ENCODE measurements at places on chromosomes 1 and 21. TPM values are rescaled to one million over a fixed set of nuclear protein-coding genes. Genes with fewer than 3 reads are reported as not detected.

NPR1 gene
- total RNA-seq, result not detected

KCNN3 gene
- total RNA-seq, result not detected

SH3D21 gene
- 2.6 TPM for total RNA-seq

ADCY10 gene
- total RNA-seq, result 0.52 TPM

PTPRF gene
- 0.14 TPM for total RNA-seq

MYOM3 gene
- not detected for total RNA-seq

CD1C gene
- 0.49 TPM for total RNA-seq

SPOCD1 gene
- 0.27 TPM for total RNA-seq

KIAA0040 gene
- total RNA-seq, result 13.5 TPM

DNA sequence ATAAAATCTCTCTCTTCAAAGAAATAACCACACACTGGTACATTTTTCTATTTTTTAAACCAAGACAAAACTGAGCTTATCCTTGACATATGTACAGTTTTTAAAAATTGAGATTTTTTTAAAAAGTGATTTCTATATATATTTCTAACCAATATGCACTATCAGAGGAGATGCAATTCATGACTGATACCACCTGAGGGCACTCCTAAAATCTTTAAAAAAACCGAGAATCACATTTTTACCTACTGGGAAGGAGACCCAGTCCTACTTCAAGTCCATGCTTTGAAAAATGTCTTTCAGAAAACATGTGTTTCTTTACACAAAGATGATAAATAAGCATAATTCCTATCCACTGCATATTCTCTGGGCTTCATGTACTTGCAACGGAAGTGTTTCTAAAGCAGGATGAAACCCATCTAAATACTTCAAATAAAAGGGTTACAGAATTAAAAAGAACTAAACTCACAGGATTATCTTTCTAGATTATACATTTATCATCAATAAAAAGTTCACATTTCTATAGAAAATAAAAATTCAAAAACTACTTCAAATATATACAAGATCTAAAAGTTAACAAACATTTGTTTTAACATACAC is 98.6 kb downstream of the ENAH start:
- no peaks in the 10 kb centered on the region for H3K4me1 ChIP-seq
- peaks cover under 1% of the 10 kb centered on the region for H3K27me3 ChIP-seq
- no peak overlapping the region for H3K27ac ChIP-seq
- DNase-seq, result peak; percentile 30

GRCh38 chr1:197093226-197093885 is 26.3 kb upstream of the F13B start:
- no peaks in the 10 kb centered on the region for H3K4me1 ChIP-seq
- no peak for DNase-seq
- H3K36me3 ChIP-seq, result no peaks in the 10 kb centered on the region
- no peaks in the 10 kb centered on the region for H3K27me3 ChIP-seq
- H3K27ac ChIP-seq, result no peak overlapping the region

DNA sequence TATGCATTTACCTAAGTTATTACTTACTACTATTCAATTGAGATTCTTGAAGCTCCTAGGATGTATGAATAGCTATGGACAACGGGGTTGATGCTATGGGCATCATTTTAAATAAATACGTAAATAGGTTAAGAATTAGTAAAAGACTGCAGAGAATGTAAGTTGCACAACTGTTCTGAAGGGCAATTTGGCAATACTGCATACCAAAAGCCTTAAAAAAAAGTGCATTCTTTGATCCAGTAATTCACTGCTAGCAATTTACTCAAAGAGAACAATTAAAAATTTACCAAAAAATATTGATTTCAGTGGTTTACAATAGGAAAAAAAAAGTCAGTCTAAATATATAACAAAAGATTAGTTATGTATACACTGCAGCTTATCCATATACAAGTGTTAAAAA is 3.5 kb downstream of the ARPC5 start:
- DNase-seq, result no peak
- H3K4me1 ChIP-seq, result peaks cover 25% of the 10 kb centered on the region
- H3K27me3 ChIP-seq, result no peaks in the 10 kb centered on the region

DNA sequence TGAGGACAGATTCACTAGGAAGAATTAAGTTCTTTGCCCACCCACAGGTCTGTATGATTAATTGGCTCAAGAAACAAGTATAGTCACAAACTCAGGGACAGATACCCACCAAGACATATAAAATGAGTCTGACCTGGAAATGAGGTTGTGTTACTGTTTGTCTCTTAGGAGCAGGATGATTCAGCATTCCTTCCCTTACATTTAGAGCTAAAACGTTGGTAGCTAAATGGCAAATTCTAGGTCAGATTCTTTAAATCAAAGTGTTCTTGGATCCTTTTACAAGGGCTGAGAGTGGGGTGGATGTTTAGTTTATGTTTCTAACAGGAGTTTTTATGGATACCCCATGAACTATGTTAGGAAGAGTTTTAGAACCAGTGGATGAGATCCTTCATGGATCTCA is 4.7 kb downstream of the RIMKLA start:
- H3K4me1 ChIP-seq, result peaks cover 4% of the 10 kb centered on the region
- DNase-seq, result no peak
- peaks cover 30% of the 10 kb centered on the region for H3K27me3 ChIP-seq
- H3K27ac ChIP-seq, result no peak overlapping the region
- H3K36me3 ChIP-seq, result no peaks in the 10 kb centered on the region
- H3K4me3 ChIP-seq, result no peak overlapping the region

GRCh38 chr21:36780861-36781260 is 81.9 kb downstream of the SIM2 start:
- H3K27me3 ChIP-seq, result no peaks in the 10 kb centered on the region
- H3K36me3 ChIP-seq, result no peaks in the 10 kb centered on the region
- H3K4me3 ChIP-seq, result no peak overlapping the region
- H3K27ac ChIP-seq, result no peak overlapping the region

DNA sequence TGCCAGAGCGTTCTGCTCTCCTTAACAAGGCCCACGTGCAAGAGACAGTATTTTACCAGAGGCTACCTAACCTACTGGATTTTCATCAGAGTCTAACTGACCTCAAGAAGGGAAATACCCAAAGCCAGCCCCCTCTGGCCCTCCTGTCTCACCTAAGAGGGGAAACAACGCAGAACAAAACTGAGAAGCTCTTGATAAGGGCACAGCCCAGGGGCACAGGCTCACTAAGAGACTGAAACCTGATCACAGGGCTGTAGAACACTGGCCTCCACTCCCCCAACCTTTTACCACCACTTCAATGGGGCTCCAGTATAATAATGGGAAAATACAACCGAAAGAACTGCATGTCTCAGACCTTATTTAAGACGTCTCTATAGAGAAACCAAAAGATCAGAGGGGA is 449.5 kb upstream of the CAMK1G start:
- no peak for DNase-seq
- H3K4me3 ChIP-seq, result no peak overlapping the region
- H3K27ac ChIP-seq, result no peak overlapping the region
- no peaks in the 10 kb centered on the region for H3K36me3 ChIP-seq

DNA sequence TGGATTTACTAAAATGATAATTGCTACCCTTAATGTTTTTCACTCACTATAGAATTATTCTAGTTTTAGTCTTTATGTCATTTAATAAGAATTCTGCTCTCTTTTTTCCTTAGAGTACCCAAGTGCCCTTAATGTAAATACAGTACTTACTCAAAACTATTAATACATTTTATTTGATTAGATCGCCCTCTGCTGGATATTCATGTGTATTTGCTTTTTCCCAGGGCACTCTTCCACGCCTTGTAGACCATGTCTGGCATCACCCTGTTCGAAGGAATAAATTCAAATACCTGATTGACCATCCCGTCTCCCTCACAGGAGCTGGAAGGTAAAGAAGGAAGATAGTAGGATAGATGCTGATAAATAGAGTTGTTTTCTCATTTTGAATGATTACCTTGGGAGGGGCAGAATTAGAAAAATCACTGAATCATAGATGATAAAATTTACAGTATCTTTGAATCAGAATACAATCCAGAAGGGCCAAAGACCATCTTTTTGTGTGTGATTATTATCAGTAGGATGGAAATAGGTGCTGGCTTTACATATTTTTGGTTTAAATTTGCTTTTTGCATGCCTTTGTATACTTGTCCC is 4.1 kb downstream of the AXDND1 start:
- peak; percentile 80 for DNase-seq
- no peaks in the 10 kb centered on the region for H3K36me3 ChIP-seq
- no peak overlapping the region for H3K27ac ChIP-seq

DNA sequence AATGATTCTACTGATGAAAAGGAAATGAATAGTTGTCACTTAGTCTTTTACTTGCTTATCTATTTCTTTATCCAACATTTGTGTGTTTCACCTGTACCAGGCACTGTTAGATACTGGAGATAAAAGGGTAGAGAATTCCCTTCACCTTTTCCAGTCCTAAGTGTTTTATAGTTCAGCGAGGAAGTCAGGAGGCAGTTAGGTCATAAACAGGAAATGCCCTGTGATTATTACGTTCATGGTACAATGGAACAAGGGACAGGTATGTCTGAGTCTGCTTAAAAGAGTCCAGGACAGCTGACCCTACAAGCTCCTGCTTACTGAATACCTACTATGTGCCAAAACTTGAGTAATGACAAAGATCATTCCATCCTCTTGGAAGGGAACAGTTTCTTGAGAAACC is 77.8 kb downstream of the TNR start:
- H3K27ac ChIP-seq, result no peak overlapping the region
- no peaks in the 10 kb centered on the region for H3K36me3 ChIP-seq
- no peaks in the 10 kb centered on the region for H3K4me1 ChIP-seq
- DNase-seq, result no peak
- peaks cover 4% of the 10 kb centered on the region for H3K27me3 ChIP-seq

DNA sequence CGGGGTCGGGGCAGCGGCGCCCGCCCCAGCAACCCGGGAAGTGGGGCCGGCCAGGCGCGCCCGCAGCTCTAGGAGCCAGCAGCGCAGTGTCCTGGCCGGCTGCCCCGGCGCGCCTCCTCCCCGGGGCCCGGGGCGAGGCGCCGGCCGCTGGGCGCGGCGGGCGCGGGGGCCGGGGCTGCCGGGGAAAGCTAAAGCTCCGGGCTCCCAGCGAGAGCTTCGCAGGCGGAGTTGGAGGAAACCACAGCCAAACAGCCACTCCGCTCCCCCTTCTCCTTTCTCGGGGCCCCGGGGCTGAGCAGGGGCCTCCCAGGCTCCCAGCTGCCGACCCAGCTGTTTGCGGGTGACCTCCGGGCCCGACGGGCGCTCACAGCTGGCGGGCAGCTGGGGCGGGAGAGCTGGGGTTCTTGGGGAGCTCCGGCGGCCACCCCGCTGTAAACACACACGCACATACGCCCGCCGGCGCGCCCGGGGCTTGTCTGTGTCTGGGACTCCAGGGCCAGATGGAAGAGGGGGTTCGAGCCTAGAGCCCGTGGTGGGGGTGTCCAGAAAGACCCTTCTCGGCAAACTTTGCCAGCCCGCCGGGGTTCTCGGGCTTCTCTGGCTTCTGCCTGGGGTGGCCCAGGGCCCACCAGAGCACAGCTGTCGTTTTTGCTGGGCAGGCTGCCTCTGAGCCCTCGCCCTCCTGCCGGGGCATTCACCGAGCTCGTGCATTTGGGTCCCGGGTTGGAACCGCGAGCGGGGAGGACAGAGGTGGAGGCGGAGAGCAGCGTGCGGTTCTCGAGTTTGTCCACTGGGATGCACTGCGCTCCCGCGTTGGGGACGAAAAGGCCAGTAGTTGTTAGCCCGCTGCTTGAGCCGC is 1.5 kb downstream of the AJAP1 start:
- DNase-seq, result no peak
- peaks cover 6% of the 10 kb centered on the region for H3K4me1 ChIP-seq
- H3K4me3 ChIP-seq, result no peak overlapping the region
- H3K36me3 ChIP-seq, result no peaks in the 10 kb centered on the region
- no peak overlapping the region for H3K27ac ChIP-seq

DNA sequence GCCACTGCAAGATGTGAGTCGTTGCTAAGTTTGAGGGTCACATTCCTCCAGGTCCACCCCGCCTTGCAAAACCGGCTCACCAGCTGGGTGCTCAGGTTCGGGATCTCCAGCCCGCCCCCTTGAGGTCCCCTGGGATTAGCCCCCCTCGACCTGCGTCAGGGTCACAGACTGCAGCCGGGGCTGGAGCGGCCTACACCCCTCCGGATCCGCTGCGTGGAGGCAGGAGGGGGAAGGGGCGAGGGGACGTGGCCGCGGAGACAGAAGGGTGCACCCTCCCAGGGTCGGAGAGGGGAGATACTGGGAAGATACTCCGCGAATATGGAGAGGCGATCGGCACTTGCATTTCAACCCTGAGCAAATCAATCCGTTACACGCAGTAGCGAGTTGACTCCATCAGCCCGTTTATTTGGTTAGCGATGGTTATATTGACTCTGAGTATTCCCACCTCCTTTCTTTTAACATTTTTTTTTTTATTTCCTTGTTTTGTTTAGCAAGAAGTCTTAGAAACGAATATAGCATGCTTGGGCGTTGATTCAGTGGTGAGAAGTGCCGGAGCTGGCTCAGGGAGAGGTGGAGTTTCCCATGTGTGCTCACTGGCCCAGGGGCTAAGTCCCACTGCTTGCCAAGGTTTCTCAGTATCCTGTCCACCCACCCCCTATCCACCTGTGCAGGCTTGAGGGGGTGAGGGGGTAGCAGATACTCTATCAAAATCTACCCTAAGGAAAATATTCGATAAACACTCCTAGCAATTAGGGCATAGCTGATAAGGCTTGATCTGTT is 997 bp downstream of the IFNAR2 start:
- H3K27me3 ChIP-seq, result no peaks in the 10 kb centered on the region

DNA sequence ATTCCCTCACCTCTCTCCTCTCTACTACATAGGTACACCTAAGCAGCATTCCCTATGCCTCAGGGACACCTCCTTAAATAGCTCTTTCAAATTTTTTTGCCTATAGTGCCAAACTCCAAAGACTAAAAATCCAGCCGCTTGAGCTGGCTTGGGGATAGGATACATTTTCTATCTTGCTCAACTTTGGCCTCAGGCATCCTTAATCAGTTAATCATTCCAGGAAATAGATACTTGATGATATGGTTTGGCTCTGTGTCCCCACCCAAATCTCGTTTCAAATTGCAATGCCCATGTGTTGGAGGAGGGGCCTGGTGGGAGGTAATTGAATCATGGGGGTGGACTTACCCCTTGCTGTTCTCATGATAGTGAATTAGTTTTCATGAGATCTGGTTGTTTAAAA is 11.4 kb upstream of the PHGDH start:
- H3K4me3 ChIP-seq, result no peak overlapping the region
- H3K4me1 ChIP-seq, result no peaks in the 10 kb centered on the region

GRCh38 chr21:37582590-37582989 is 216.0 kb downstream of the DYRK1A start:
- H3K36me3 ChIP-seq, result no peaks in the 10 kb centered on the region
- no peak for DNase-seq
- no peaks in the 10 kb centered on the region for H3K4me1 ChIP-seq
- H3K27ac ChIP-seq, result no peak overlapping the region

DNA sequence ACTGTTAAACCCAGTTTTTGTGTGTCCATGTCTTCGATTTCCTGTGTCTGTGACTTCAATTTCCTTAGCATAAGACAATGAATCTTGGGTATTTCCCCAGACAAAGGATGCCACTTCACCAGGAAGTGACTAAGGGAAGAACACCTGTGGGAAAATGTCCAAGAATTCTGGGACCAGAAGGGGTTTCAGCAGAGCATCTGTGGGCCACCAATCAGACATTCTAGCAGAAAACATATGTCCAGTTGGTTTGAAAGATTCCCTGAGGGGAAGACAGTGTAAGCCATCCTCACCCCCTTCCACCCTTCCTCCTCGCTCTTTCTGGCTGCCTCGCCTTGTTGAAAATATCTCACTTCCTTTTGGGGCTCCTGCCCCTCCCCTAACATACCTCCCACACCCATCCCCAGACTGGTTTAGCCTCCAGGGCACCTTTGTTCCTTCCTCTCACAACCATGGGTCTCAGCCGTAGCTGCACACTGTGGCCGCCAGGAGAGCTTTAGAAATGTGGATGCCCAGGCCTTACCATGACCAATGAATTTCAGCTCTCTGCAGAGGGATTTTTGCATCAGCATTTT is 25.5 kb upstream of the IFNAR1 start:
- H3K27me3 ChIP-seq, result no peaks in the 10 kb centered on the region
- peaks cover 12% of the 10 kb centered on the region for H3K36me3 ChIP-seq
- H3K4me1 ChIP-seq, result peaks cover 39% of the 10 kb centered on the region
- peak overlapping the region; percentile 6 for H3K4me3 ChIP-seq
- DNase-seq, result peak; percentile 12
